AG04450 (cell line): ENCODE measurements at places on chromosomes 16 and 17.

GRCh38 chr17:45241328-45242028, 19.8 kb downstream of the FMNL1 start:
- no peak for DNase-seq

DNA sequence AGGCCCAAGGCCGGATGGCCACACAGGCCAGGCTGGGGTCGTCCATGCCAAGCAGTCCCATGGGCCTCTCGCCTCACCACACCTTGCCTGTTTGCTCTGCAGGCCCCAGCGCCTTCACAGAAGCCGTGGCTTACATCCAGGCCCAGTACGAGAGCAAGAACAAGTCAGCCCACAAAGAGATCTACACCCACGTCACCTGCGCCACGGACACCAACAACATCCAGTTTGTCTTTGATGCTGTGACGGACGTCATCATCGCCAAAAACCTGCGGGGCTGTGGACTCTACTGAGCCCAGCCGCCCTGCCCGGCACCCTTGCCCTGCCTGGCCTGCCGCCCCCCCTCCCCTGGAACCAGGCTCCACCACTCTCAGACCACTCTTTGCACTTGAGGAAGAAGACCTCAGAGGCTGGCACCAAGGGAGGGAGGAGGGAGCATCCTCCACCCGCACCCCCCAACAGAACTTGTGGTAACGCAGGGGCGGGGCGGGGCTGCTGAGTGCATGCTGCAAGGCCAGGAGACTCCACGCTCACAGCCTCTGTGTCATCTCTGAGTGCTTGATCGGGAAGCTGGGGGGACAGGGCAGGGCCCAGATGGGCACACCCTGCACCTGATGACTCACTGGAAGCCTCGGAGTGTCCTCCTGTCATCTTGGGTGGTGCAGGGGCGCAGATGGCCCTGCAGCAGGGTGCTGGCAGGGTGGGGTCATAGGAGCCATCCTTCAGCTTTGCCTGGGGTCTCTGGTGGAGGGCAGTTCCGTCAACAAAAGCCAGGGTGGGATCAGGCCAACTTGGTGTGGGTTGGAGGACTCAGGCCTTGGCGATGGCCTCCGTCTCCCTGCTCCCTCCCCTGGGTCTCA, 81.5 kb downstream of the AMFR start:
- DNase-seq = no peak

- DNase-seq = no peak
Measured at GRCh38 chr16:50950955-50951354, 200.1 kb downstream of the SALL1 start.

DNA sequence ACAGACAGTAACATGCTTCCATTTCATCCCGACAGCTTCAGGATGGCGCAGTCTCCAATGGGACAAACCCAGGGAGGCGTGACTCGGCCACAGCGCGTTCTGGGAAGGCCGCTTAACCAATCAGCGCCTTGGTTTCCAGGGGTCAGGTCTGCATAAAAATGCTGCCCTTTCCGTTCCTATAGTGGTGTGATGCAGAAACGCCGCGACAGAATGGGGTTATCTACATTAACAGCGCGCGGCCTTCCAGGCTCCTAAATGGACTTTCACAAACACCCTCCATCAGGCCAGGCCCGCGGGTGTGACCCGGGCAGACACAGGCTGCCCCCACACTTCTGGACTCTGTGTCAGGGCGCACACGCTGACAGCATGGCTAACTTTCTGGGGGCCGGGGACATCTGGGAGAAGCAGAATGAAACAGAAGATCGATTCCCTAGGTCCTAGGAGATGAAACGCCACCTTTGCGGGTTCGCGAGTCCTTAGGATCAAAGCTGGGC, 792 bp downstream of the TMEM231 start:
- peak; percentile 57 for DNase-seq

- no peak for DNase-seq
Measured at GRCh38 chr17:50386510-50386909, 10.8 kb downstream of the LRRC59 start.

- no peak for DNase-seq
Measured at GRCh38 chr16:70605283-70605657, 41.1 kb upstream of the IL34 start.

- no peak for DNase-seq
Measured at GRCh38 chr17:21194226-21194625, 19.7 kb downstream of the TMEM11 start.

- no peak for DNase-seq
Measured at GRCh38 chr16:48087639-48088038, 68.2 kb downstream of the ABCC12 start.
